Activated CD8-positive, alpha-beta memory T cell treated with anti-CD3 and anti-CD28 coated beads for 1 hour (primary cell): ENCODE measurements at places on chromosomes 12 and 14.

DNA sequence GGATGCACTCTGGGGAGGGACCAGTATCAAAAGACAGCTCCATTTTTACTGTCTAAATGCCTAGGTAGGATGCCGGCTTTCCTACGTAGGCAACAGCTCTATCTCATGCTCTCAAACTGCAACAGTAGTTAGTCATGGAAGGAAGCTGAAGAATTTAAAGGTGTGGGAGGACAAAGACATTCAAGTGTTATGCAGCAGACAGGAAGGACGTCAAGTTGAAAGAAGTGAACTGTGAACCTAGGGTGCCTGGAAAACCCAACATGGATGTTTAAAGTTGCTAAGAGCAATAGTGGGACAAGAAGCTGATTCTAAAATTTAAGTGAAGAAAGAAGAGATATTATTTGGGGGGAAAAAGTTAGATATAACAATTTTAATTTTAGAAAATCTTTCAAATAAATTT is 5.9 kb downstream of the SEC23A start:
- DNase-seq: no peak

DNA sequence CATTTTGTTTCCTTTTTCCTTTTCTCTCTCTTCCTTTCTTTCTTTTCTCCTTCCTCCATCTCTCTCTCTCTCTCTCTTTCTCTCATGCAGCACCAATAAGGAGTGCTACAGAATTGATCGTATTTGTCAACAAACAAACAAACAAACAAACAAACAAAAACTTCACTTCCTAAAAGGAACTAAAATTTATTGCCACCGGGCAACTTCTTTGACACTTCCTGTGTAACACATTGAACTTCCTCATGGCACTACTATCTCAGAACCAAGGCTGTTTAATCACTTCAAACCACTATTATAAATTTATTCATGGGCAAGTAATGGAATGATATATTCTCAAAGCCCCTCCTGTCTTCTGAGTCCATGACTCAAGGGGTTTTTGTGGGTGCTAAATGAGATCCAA is 51.3 kb downstream of the SERPINA3 start:
- DNase-seq: no peak

GRCh38 chr14:79201564-79202207 is 1009.6 kb downstream of the DIO2 start:
- no peak for DNase-seq

DNA sequence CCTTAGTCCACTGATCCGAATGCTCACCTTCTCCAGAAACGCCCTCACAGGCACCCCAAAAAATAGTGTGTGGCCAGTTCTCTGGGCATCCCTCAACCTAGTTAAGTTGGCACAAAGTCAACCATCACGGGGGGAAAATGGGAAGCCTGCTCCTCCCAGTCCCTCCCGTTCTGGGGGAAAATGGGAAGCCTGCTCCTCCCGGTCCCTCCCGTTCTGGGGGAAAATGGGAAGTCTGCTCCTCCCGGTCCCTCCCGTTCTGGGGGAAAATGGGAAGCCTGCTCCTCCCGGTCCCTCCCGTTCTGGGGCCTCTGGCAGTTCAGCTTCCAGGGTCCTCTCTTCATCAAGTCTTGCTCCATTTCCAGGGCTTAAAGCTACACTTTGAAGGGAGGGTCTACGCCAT is 106.1 kb downstream of the RIMBP2 start:
- DNase-seq: no peak

DNA sequence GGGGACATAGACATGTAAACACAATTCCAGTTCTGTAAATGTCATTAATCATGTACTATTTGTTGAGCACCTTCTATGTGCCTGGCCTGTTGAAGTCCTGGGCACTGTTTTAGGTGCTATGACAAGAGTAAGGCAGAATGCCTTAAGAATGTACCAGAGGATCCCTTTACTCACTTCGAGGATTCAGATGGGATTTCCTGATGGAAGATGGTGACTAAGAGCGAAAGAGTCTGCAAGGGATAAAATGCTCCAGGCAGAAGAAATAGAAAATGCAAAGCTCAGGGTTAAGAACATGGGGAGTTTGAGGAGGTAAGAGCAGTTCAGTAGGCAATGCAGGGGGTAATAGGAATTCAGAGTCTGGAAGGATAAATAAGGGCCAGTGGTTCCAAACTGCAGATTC is 671.3 kb upstream of the TBX3 start:
- DNase-seq: no peak

GRCh38 chr12:110670161-110670701 is 18.7 kb downstream of the HVCN1 start:
- DNase-seq: no peak

GRCh38 chr14:104975481-104976197 is 2.5 kb downstream of the AHNAK2 start:
- DNase-seq: no peak

DNA sequence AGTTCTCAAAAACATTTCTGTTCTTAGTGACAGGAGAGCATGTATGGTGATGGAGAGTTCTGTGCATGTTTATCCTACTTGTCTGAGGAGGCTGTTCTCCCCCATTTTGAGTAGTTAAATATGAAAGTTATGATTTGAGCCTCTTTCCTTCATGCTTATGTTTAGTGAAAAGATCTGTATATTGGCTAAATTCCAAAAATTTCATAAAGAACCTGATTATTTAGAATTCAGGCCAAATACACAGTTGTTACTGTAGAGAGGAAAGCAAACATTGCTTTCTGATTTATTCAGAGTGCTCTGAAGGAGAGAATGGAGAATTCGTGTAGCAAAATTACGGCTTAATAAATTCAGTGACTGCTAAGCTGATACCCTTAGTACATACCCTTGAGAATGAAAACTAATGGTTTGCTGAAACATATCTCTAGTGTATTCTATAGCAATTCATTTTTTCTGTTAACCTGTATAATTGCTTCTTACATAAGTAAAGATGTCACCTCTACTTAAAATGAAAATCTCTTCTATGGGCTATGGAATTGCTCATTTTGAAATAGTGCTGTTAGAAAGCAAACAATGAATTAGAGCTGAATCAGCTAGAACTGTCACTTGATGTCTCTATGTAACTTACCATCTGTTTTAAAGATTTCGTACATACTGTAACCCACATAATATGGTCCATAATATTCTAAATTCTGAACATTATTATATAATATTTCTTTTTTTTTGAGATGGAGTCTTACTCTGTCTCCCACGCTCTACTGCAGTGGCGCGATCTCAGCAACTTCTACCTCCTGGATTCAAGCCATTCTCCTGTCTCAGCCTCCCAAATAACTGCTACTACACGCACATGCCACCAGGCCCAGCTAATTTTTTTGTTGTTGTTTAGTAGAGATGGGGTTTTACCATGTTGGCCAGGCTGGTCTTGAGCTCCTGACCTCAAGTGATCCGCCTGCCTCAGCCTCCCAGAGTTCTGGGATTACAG is 417.0 kb upstream of the RGS6 start:
- DNase-seq: no peak

DNA sequence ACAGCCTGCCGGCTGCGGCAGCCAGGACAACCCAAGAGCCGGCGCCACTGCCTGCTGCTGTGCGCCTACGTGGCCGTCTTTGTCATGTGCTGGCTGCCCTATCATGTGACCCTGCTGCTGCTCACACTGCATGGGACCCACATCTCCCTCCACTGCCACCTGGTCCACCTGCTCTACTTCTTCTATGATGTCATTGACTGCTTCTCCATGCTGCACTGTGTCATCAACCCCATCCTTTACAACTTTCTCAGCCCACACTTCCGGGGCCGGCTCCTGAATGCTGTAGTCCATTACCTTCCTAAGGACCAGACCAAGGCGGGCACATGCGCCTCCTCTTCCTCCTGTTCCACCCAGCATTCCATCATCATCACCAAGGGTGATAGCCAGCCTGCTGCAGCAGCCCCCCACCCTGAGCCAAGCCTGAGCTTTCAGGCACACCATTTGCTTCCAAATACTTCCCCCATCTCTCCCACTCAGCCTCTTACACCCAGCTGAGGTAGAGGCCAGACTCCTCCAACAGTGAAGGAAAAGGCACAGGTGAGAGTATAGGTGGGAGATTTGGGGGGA is 10.3 kb downstream of the ZBTB39 start:
- DNase-seq: no peak

DNA sequence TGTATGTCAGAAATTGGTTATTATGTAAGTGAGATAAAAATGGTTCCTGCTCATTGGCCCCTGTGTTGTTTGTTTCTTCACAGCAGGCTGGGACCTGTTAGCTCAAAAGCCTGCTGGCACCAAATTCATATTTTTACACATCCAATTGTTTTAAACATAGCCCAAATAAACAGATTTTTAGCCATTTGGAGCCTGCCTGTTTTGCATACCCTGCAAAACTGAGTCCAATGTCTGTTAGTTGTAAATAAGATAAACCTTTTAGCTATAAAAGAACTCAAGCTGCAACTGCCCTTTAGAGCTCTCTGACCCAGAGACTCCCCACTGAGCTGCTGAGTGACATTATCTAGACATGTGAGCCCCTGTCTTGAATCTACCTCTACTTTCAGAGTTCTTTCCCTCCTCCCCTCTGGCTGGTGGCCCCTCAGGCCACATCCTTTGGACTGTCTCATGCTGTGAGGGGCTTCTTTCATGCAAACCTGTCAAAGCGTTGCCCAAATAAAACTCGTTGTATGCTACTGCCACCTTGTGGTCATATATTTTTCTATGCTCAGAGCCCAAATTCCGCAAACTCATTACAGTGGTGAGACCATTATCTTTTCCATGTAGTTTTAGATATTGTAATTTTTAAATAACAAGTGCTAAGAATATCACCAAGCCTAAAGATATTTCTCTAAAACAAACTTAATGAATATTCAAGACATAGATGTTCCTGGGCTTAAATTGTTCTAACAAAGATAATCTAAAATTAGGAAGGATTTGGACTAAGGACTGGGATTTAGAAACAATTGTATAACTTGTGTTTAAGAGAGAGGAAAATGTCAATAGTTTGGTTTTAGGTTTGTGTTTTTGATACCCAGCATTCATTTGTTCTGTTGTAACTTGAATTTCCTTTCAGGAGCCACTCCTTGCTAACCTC is 337.9 kb downstream of the AACS start:
- no peak for DNase-seq

DNA sequence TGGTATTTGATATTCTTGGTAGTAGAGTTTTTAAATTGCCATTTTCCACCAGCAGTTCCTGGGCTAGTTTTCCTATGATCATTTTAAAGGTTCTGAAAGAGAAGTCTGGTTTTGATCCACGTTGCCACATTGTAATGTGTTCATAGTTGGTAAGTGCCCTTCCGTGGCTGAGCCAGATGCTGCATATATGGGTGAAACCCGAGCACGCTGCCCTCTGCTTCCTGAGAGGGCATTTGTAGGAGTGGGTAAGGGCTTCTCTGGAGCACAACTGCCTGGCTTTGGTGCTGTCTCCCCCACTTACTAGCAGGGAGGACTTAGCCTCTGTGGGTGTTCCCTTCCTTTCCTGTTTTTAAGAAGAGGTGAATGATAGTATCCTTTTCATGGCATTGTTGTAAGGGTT is 7.1 kb downstream of the SNRNP35 start:
- DNase-seq: no peak

DNA sequence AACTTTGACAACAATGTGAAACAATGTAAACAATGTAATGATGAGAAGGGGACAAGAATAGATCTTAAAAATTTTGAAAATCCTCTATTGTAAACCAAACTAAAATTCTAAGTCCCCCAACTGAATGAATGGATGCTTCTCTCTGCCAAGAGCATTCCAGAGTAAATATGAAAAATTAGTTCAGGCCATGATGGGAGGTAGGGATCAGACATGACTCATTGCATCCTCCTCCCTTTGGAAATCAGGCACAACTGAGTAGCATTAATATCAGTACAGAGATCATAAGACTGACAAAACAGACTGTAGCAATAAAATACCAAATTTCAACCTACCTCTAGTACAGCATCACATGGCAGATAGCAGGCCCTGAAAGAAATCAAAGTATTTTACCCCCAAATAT is 559.9 kb downstream of the C12orf50 start:
- no peak for DNase-seq

DNA sequence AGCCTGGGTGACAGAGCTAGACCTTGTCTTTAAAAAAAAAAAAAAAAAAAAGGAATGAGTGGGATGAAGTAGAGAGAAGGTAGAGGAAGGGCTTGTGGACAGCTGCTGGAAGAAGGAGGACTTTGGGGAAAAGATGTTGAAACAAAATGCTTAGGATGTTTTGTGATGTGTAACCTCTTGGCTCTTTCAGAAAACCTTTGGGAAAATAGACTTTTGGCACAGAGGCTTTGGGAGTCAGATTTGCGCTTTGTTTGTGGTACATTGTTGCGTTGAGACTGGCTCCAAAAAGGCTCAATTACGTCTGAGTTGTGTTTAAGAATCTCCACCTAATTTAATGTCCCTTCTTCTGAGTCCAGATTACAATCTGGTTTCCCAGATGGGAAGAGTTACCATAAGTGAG is 32.9 kb upstream of the SPTLC2 start:
- no peak for DNase-seq

DNA sequence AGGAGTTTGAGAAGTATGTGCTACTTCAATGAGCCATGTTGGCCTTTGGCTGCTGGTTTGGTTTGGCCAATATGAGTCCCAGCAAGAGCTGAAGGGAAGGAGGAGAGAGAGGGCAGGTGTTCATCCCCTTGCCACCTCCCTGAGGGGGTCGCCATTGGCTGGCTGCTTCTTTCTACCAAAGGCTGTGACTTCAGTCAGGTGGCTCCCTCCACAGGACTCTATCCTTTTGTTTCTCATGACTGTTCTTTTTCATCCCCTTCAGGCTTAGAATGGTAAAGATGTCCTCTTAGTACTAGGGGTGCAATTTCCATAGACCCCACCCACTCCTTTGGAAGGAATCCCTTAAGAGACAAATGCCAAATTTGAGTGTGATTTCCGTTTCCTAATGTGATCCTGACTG is 31.2 kb upstream of the OTOGL start:
- no peak for DNase-seq

GRCh38 chr12:103877288-103877687 is 36.3 kb upstream of the NT5DC3 start:
- no peak for DNase-seq

DNA sequence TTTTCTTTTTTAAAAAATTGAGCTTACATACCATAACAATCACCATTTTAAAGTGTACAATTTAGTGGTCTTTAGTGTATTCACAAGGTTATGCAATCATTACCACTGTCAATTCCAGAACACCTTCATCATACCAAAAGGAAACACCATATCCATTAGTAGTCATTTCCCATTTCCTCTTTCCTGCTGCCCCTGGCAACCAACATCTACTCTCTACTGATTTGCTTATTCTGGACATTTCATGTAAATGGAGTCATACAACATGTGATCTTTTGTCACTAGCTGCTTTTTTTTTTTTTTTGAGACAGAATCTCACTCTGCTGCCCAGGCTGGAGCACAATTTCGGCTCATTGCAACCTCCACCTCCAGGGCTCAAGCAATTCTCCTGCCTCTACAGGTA is 66.8 kb upstream of the CFL2 start:
- DNase-seq: no peak

- no peak for DNase-seq
Observed at GRCh38 chr12:108560321-108560721, 652 bp downstream of the SART3 start.

- DNase-seq: no peak
Observed at GRCh38 chr12:26642361-26642760, 190.6 kb downstream of the ITPR2 start.

- DNase-seq: no peak
Observed at GRCh38 chr14:98684468-98684867, 587.5 kb downstream of the BCL11B start.

- no peak for DNase-seq
Observed at GRCh38 chr12:118685983-118686607, 295.2 kb upstream of the SRRM4 start.
